ENCODE measurements at places on chromosomes 16 and 17.

DNA sequence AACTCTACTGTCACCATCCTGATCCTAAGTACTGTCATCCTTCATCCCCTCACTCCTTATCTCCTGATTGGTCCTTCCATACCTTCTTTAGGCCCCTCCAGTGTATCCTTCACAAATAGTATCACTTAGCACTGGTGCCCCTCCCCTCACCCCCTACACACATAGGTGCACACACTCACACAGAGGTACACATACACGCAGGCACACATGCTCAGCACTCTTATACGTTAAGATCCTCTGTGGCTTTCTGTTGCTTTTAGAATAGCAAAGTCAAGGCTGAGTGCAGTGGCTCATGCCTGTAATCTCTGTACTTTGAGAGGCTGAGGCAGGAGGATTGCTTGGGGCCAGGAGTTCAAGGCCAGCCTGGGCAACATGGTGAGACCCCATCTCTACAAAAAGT lies 32.1 kb downstream of the CDRT15 start:
- no peak for DNase-seq

- DNase-seq, result no peak
Observed at GRCh38 chr17:28724500-28725165, 1.4 kb downstream of the TLCD1 start.

DNA sequence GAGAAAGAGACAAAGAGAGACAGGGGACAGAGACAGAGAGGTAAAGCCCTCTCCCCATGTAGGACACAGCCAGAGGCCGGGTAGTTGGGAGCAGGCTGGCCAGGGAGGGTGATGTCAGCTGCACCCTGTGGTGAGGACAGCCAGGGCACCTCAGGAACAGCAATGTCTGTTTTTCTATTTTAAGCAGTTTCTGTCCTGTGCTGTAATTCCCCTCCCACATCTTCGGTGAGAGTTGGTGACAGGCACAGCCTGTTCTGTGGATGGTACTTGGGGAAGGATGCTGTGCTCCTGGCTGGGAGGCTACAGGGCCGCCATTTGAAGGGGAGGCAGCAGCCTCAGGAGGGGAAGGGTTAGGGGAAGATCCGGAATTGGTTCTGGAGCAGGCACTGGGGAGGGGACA lies 163.5 kb downstream of the SDK2 start:
- no peak for DNase-seq

DNA sequence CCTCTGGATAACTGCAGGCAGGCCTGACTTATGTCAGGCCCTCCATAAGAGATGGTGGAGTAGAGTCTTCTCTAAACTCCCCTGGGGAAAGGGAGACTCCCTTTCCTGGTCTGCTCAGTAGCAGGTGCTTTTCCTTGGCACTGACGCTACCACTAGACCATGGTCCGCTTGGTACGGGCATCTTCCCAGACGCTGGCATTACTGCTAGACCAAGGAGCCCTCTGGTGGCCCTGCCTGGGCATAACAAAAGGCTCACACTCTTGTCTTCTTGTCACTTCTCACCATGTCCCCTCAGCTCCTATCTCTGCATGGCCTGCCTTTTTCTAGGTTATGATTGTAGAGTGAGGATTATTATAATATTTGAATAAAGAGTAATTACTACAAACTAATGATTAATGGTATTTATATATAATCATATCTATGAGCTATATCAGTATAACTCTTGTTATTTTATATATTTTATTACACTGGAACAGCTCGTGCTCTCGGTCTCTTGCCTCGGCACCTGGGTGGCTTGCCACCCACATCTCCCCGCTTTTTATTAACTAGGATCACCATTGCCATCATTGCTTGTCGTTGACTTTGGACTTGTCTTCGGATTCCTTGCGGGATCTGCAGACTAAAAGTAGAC lies 59.8 kb upstream of the ARL4D start:
- DNase-seq, result peak; percentile 47

DNA sequence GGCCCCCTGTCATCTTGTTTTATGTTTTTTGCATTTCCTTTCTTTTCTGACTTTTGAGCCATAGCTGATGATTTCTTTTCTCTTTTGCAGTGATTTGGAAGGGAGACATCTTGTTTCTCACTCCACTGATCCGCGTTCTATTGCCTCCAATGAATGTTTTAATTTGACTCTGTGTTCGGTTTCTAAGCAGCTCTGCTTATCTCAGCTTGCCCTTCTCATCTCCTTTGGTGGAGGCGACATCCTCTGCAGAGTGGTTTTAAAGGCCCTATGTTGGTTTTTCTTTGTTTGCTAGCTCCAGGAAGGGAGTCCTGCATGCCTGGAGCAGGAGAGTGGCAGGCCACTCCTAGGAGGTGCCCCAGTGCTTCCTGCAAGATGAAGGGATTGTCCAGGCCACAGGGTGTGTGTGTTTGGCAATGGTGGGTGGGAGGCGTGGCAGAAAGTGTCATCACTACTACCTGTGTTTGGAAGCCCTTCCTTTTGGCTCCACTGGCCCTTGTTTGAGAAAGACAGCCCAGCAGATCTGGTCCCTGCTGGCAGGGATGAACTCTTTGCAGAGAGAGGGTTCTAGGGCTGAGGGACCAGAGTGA lies 13.6 kb downstream of the SMPD3 start:
- no peak for DNase-seq

DNA sequence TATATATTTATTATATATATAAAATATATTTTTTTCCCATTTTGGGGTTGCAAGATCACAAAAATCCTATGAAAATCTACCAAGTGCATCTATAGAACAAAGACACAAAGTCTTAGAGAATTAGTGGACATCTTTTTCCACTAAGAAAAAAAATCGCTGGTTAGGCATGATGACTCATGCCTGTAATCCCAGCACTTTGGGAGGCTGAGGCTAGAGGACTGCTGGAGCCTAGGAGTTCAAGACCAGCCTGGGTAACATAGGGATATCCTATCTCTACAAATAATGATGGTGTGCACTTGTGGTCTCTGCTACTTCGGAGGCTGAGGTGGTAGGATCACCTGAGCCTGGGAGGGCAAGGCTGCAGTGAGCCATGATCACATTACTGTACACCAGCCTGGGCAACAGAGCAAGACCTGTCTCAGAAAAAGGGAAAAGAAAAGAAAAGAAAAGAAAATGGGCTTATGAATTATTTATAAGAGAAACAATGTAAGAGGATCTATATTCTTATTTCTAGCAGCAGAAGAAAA lies 185.1 kb upstream of the PSMD7 start:
- DNase-seq, result no peak

DNA sequence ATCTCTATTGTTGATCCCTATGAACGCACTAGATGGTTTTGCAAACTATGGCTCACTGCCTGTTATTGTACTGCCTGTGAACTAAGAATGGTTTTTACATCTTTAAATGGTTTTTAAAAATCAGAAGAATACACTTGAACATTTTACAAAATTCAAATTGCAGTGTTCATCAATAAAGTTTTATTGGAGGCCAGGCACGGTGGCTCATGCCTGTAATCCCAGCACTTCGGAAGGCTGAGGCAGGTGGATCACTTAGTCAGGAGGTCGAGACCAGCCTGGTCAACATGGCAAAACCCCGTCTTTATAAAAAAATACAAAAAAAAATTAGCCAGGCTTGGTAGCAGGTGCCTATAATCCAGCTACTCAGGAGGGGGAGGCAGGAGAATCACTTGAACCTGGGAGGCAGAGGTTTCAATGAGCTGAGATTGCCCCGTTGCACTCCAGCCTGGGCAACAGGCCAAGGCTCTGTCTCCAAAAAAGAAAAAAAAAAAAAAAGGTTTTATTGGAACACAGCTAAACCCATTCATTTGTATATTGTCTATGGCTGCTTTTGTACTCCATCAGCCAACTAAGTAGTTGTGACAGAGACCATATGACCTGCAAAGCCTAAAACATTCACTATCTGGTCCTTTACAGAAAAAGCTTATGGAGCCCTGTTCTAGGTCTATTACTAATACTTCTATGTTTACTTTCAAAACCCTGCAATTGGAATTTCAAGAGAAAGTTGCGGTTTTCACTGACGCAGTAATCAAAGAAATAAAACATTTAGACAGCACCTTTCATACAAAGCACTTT lies 18.9 kb downstream of the IKZF3 start:
- no peak for DNase-seq

GRCh38 chr16:66975302-66975893 lies 13.0 kb upstream of the CES4A start:
- DNase-seq, result no peak

GRCh38 chr17:46266656-46267544 lies 28.0 kb upstream of the LRRC37A start:
- peak; percentile 74 for DNase-seq

DNA sequence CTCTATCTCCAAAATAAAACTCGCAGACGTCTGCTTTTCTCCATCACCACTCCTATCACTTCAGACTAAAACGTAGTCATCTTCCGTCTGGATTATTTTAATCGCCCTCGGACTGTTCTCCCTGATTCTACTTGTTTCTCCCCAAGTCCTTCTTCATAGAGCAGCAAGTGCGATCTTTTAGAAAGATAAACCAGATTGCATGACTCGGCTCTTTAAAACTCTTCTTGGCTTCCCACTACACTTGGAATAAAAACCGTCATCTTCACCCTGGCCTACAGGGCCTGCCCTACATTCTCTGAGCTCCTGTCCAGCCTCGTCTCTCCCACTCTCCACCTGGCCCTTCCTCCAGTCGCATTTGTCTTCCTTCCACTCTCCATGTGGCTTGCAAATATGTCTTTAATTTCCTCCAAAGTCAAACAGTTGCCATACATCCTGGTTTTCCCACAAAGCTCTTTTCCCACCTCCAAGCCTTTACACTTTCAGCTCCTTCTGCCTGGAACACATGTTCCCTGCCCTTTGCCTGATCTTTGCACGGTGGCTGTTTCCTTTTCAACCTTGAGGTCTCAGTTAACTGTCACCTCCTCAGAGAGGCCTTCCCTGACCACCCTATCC lies 70.5 kb upstream of the DHX40 start:
- no peak for DNase-seq

GRCh38 chr17:67639979-67640378 lies 77.8 kb upstream of the NOL11 start:
- no peak for DNase-seq

GRCh38 chr16:782258-782657 lies 5.9 kb downstream of the RPUSD1 start:
- DNase-seq, result no peak

DNA sequence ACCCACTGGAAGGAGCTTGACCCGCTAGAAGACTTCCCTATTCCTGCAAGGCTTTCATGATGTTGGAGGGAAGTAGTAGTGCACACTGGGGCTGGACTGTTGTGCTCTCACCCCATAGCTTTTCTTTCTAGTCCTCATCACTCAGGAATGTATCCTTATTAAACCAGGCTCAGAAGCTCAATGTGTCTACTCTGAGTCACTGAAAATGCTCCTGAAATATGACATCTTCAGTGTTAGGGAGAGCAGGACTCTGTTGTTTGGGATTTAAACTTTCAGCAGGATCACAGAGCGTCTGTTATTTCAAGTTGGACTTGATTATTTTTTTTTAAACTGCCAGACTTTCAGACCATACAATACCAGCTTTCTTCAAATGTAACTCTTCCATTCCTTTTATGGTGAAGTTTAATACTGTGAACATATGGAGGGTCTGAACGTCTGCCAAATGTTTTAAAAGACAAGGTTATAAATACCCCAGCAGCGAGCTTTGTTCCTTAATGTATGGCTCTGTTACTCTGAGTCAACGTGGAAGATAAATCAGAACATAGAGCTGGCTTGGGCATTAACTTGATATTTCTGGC lies 257.5 kb downstream of the CDH11 start:
- no peak for DNase-seq

GRCh38 chr16:23836078-23836403 lies 258 bp downstream of the PRKCB start:
- DNase-seq, result peak; percentile 23
